Ascending aorta (tissue), 2 donors: ENCODE measurements at places on chromosomes 4 and X. TPM values are rescaled to one million over a fixed set of nuclear protein-coding genes. Genes with fewer than 3 reads are reported as not detected.

Gene ATP1B4
- total RNA-seq, result not detected

Gene MTCP1
- total RNA-seq, result 6.1 TPM

Gene MAGEB2
- not detected for total RNA-seq

Gene DKK2
- 10.3 TPM for total RNA-seq

Gene CNKSR2
- total RNA-seq, result 0.53 TPM

Gene ARMCX1
- total RNA-seq, result 9.2 TPM
